ENCODE measurements at places on chromosomes 7 and 10. TPM values are rescaled to one million over a fixed set of nuclear protein-coding genes. Genes with fewer than 3 reads are reported as not detected.

DNA sequence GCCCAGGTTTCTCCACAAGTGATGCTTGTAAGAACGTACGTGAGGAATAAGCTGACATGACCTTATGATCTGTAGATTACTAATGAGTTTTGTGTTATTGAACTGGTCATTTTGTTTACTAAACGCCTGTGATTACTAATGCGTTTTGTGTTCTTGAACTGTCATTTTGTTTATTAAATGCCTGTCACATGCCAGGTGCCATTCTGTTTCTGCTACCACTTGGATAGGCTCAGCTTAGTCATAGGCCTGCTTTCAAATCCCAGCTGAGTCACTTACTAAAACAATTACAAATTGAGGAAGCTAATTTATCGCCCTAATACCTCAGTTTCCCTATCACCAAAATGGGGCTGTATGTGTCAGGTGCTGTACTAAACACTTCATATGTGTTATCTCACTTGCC, 4.7 kb upstream of the HGF start:
- no peaks in the 10 kb centered on the region for H3K36me3 ChIP-seq
- no peaks in the 10 kb centered on the region for H3K27me3 ChIP-seq
- no peak for DNase-seq
- no peak overlapping the region for H3K4me3 ChIP-seq

DNA sequence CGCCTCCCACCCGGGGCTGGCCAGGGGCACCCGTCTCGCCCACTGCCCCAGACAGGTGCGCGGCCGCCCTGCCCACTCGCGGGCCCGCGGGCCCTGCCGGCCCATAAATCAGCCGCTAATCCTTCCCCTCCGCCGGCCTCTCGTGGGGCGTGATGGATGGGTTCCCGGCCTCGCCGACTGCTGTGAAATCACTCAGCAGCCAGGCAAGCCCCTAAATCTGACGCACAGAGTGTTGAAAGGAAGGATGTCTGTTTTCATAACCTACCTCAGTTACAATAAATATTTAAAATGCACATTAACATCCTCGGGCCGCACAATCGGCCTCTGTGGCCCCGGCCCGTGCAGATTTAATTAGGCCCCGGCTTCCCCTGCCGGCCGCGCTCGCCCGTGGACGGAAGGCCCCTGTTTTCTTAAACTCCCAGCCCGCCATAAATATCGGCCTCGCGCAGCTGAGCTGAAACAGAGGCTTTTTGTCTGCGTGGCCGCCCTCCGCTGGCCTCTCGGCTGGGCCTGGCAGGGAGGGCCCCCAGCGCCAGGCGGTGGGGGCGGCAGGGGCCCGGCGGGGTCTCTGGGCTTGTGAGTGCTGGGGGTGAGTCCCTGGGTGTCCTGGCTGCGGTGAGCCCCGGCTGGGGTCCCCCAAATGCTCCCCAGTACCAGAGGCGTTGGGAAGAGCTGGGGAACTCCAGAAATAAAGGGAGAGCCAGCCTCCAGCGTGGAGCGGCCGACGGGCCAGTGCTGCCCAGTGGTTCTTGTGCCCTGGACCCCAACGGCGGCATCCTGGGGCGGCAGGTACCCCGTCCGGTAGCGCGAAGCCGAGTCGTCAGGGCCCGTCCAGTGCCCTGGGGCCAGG, 90.7 kb downstream of the UNCX start:
- H3K4me3 ChIP-seq: no peak overlapping the region
- no peaks in the 10 kb centered on the region for H3K36me3 ChIP-seq
- no peak for DNase-seq
- H3K27me3 ChIP-seq: peaks cover 32% of the 10 kb centered on the region

DNA sequence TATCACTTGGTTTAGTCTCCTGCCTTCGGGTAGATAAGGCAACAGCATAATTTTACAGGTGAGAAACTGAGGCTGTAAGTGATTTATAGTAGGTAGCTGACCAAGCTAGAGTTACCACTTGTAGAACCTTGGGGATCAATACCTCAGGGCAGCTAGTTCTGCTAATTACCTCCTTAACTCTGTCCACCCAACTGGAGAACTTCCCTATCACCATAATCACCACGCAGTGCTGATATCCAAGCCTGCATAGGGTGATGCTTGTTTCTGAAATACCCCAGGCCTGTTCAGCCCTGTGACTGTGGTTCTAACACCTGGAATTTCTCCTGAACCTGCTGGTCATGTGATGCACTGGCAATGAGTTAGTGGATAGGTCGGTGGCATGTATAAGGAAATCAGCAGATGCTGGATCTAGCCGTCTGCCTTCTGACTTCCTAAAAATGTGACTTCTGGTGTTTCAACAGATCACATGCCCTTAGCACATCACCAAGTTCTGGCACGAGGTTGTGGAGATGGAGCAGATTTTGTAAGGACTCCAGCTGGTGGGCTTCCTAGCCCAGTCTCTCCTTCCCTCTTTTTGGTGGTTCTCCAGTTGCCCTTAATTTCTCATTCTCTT, 15.3 kb downstream of the PLAU start:
- H3K27ac ChIP-seq: no peak overlapping the region
- no peak for DNase-seq
- no peaks in the 10 kb centered on the region for H3K36me3 ChIP-seq
- H3K27me3 ChIP-seq: no peaks in the 10 kb centered on the region

DNA sequence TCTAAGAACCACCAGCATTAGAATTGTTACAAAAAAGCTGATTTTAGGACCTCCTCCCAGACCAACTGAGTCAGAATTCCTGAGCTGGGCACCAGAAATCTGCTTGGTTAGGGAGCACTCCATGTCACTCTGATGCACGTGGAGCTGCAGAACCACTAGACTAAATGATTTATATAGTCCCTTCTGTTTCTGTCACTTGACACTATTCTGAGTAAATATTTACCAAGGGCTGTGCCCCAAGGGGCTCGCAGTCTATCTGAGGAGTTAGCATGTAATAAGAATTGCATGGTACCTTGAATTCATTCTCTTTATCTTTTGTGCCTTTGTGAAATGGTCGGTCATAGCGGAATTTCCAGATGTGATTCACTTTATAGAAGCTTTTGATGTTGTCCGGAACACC, 196.0 kb upstream of the IMMP2L start:
- peaks cover 13% of the 10 kb centered on the region for H3K27me3 ChIP-seq
- no peaks in the 10 kb centered on the region for H3K4me1 ChIP-seq
- no peaks in the 10 kb centered on the region for H3K36me3 ChIP-seq
- H3K4me3 ChIP-seq: no peak overlapping the region
- DNase-seq: peak; percentile 5
- H3K27ac ChIP-seq: no peak overlapping the region

DNA sequence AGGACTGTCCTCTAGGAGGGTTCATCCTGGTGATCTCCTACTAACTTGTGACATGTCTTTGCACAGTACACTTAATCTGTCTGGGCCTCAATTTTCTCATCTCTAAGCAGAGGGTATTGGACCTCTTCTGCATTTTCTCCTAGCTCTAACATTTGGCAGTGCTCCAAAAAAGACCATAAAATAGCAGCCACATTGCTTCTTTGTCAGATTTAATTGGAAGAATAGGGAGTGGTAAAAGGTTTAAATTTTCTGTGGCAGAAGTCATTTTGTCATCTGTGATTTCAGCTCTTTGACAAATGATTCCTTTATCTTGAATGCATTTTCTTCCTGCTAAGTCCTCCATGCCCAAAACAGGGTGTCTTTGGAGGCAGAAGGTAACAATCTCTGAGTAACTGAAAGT, 289.9 kb upstream of the LRGUK start:
- no peaks in the 10 kb centered on the region for H3K4me1 ChIP-seq
- no peak overlapping the region for H3K27ac ChIP-seq
- no peak overlapping the region for H3K4me3 ChIP-seq
- no peaks in the 10 kb centered on the region for H3K27me3 ChIP-seq
- no peaks in the 10 kb centered on the region for H3K36me3 ChIP-seq
- DNase-seq: no peak

DNA sequence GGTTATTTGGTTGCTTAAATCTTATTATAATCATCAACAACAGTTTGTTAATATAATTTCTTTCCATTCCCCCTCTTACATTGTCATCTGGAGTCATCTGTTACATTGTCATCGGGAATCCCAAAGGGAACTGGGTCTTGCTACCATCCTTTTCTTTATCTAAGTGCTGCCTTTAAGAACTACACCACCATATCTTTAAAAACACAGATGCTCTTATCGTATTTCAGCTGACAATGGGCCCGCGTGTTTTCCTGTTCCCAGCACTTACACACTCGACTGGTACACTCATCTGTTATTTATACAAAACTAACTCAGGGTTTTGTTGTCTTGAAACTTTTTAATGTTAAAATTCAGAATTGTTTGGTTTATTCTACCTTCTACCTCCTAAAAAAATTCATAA, 256.2 kb upstream of the MGMT start:
- H3K27me3 ChIP-seq: no peaks in the 10 kb centered on the region
- no peaks in the 10 kb centered on the region for H3K4me1 ChIP-seq
- H3K4me3 ChIP-seq: no peak overlapping the region
- no peaks in the 10 kb centered on the region for H3K36me3 ChIP-seq
- no peak overlapping the region for H3K27ac ChIP-seq
- DNase-seq: peak; percentile 1

- no peaks in the 10 kb centered on the region for H3K36me3 ChIP-seq
- no peak overlapping the region for H3K4me3 ChIP-seq
- no peak overlapping the region for H3K27ac ChIP-seq
- H3K4me1 ChIP-seq: peaks cover 25% of the 10 kb centered on the region
- DNase-seq: peak; percentile 27
These were observed 19.6 kb upstream of the INPP5A start for GRCh38 chr10:132517951-132518521.

- no peaks in the 10 kb centered on the region for H3K27me3 ChIP-seq
- no peak overlapping the region for H3K27ac ChIP-seq
- no peaks in the 10 kb centered on the region for H3K36me3 ChIP-seq
- H3K4me1 ChIP-seq: no peaks in the 10 kb centered on the region
These were observed 1.1 kb downstream of the AHR start for GRCh38 chr7:17299483-17299991.

DNA sequence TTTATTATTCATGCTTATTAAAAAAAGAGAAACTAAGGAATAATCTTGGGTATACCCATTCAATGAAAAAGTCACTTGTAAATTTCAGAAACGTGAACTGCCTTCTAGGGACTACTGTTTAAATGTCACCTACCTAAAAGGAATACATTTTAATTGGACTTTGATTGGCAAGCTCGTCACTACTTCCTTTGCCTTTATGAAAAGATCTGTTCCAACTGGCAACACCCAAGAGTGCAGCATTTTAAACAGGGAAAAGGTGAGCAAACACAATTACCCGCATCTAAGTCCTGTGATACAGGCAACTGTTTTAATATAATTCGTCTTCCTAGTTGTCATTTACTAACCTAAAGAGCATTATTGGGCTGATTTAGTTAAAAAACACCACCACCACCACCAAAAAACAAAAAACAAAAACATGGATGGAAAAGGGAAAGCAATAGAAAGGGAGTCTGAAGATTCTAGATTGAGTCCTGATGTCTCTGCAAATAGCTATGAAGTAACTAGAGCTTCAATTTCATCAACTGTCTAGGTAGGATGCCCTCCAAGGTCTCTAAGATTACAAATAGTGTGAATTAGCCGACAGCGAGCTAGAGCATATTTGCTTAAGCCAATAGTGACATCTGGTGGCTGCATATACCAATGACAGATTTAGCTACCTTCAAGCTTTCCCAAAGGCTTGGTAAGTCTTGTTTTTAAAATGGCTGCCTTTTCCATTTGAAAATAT, 33.8 kb upstream of the ICA1 start:
- no peaks in the 10 kb centered on the region for H3K36me3 ChIP-seq
- no peaks in the 10 kb centered on the region for H3K27me3 ChIP-seq
- H3K4me3 ChIP-seq: no peak overlapping the region
- DNase-seq: peak; percentile 87
- H3K4me1 ChIP-seq: no peaks in the 10 kb centered on the region

DNA sequence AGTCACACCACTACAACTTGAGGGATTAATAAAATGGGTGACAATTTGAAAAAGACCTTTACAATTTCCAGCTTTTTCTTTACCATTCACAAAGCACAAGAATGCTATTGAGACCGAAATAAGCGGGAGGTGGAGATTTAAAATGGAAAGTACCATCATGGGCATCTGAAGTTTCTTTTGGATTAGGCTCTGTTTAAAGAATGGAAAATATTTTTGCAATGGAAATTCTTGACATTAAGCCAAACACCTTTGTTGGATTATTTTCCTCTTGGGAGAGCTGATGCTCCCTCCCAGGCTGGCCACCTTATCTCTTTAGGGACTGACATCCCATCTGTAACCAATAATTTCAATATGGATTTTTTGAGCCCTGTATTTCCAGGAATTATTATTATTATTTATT, 62.5 kb downstream of the BPGM start:
- no peaks in the 10 kb centered on the region for H3K4me1 ChIP-seq
- no peaks in the 10 kb centered on the region for H3K36me3 ChIP-seq
- peaks cover 34% of the 10 kb centered on the region for H3K27me3 ChIP-seq
- H3K4me3 ChIP-seq: no peak overlapping the region

DNA sequence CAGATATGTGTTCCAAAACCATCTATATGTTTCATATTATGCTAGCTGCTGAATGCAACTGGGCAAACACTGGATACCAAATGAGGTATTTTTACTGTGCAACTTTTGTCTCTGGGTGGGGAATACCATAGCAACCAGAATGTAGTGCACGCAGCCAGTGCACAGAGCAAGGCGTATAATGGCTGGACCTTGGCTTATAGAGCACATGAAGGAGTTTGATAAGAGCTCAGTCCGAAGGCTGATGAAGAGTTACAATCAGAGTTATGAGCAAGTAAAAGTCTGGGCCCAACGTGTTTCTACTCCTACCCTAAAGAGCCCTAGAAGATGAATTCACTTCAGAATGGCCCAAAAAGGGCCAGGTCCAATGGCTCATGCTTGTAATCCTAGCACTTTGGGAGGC, 82.2 kb downstream of the MET start:
- H3K4me1 ChIP-seq: no peaks in the 10 kb centered on the region
- H3K27me3 ChIP-seq: 0 out of 2 replicates have a peak, but pooled peaks cover 7% of the 10 kb centered on the region
- H3K27ac ChIP-seq: no peak overlapping the region
- H3K36me3 ChIP-seq: no peaks in the 10 kb centered on the region

DNA sequence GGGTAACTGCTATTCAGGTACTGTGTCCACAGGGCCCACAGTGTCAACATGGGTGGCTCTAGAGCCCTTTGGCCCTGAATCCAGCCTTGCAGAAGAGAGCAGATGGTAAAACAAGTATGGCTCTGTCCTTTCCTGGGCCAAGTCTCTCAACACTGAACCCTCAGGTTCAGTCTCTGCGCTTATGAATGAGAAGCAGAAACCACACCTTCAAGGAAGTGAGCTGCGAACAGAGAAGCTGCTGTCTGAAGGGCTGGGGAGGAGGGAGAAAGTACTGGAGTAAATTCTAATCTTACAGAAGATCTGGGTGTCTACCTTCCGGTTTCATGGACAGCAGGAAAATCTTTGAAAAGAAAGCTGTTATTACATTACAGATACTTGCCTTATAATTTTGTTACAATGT, 4.1 kb downstream of the TBRG4 start:
- H3K27ac ChIP-seq: no peak overlapping the region
- H3K36me3 ChIP-seq: peaks cover 76% of the 10 kb centered on the region
- DNase-seq: no peak
- H3K4me3 ChIP-seq: no peak overlapping the region

GRCh38 chr10:119006451-119007210, 22.9 kb upstream of the NANOS1 start:
- no peaks in the 10 kb centered on the region for H3K36me3 ChIP-seq
- peaks cover 36% of the 10 kb centered on the region for H3K27me3 ChIP-seq
- no peak overlapping the region for H3K4me3 ChIP-seq
- H3K27ac ChIP-seq: no peak overlapping the region
- DNase-seq: no peak
- H3K4me1 ChIP-seq: no peaks in the 10 kb centered on the region

Gene KCNMA1
- 0.27 TPM for total RNA-seq

Gene SH2D4B
- 0.13 TPM for total RNA-seq

Gene JCAD
- not detected for total RNA-seq

Gene TUBAL3
- total RNA-seq: 6.3 TPM

Gene CCDC7
- 3.3 TPM for total RNA-seq

Gene OPN1SW
- total RNA-seq: not detected

Gene TLL2
- not detected for total RNA-seq

Gene PLPP4
- total RNA-seq: not detected

Gene CFAP43
- 0.16 TPM for total RNA-seq

All from K562 (cell line).